ENCODE measurements at places on chromosomes 2 and 18.

DNA sequence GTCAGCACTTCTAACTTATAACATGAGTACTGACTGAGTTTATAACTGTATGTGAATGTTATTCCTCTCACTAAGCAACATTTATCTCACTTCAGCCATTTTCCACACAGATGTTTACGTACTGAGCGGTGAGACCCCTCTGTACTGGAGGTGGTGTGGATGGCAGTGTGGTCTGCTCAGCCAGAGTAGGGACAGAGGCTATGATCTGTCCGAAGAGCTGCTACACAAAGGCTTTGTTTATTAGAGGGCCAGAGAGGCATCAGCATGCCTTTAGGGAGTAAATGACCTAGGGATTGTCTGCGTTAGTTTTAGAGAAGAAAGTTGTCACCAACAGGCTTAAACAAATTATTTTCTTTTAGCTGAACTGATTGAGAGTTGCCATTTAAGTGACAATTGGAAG, 23.2 kb upstream of the TACR1 start:
- DNase-seq, result no peak

GRCh38 chr2:241355983-241356870, at the start of gene FARP2:
FARP2 (plus strand) TSS chr2:241356285; CDS start chr2:241373108, 16,823 bp downstream.
- peak; percentile 98 for DNase-seq

- no peak for DNase-seq
Measured at GRCh38 chr18:23994361-23994902, 20.1 kb upstream of the TTC39C start.

DNA sequence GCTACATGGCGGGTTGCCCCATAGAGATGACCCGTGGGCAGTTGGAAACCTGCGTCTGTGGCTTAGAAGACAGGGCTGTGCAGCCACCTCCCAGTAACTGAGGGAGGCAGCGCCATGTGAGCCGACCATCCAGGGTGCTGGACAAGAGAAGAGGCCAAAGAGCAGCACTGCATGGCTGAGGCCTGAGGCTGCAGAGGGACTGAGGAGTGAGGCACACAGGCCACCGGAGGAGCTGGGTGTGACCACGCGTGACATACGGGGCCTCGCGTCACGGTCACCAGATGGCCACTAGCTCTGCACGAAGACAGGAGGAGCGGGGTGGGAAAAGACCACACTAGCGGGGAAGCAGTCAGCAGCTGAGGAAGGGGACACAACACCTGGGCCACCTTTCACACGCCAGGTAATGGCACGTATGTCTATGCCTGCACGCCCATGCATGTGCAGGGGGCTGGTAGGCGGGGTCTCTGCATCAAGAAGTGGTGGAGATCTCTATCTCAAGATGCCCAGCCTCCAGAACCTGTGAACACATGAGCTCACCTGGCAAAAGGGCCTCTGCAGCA, 61.4 kb downstream of the NDUFA10 start:
- no peak for DNase-seq

GRCh38 chr2:6309415-6310255, 556.1 kb downstream of the CMPK2 start:
- no peak for DNase-seq

GRCh38 chr2:216991563-216991962, 131.7 kb upstream of the TNP1 start:
- DNase-seq, result no peak

DNA sequence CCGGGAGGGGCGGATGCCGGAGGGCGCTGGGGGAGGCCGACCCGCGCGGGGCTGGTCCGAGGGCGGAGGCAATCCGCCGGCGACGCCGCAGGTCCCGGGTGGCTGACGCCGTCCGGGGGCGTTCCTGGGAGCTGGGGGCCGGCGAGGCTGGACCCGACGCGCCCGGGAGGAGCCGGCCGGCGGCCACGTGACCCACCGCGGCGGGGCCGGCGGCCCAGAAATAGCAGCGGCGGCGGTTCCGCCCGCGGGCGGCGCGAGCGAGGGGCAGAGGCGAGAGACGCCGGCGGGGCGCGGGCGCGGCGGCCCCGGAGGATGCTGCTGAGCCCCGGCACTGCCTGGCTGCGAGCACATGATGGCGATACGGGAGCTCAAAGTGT, at the start of gene RAB31:
Gene RAB31 (plus strand): TSS at position 245 of the 377 bp plus-strand sequence. CDS start 105 bp downstream, at position 350.
- DNase-seq, result no peak

GRCh38 chr2:237818066-237818473, 19.5 kb downstream of the RBM44 start:
- no peak for DNase-seq

- DNase-seq, result no peak
Measured at GRCh38 chr2:46298522-46299353, 1.5 kb downstream of the EPAS1 start.

GRCh38 chr2:207048416-207048815, 109.1 kb downstream of the CPO start:
- no peak for DNase-seq

DNA sequence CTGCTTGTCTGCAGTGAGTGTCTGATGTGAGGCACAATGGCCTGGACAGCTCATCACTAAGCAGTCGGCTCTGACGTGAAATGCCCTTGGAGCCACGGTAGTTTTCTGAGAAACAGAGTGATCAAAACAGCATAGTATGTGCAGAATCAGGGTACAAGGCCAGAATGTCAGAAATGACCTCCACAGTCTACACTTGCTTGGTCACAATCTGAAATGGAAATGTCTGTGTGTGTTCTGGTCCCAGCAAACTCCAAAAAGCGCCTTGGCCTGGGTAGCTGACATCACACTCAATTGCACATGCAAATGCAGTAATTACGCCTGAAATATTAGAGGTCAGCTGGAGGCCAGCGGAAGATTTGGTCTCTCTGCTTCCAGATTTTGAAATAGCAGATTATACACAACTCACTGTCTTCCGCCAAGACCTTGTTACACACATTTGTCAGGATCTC, 95.4 kb downstream of the CTAGE1 start:
- DNase-seq, result no peak

DNA sequence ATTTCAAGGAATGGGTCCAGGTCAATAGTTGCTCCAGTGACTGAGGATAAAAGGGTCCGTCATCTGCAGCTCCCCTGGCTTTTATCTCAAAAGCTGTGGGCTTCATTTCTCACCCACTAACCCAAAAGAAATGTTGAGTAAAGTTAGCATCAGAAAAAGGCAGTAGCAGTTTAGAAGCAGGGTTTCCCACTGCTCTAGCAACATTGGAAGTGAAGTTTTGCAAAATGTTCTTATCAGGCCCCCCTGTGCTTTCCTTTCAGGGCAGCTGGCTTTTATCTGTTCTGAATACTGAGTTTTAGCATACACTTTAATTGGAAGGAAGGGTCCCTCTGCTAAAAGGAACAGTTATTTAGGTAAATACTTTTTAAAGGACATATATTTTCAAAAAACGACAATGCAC, 296.2 kb upstream of the RAB12 start:
- DNase-seq, result no peak

DNA sequence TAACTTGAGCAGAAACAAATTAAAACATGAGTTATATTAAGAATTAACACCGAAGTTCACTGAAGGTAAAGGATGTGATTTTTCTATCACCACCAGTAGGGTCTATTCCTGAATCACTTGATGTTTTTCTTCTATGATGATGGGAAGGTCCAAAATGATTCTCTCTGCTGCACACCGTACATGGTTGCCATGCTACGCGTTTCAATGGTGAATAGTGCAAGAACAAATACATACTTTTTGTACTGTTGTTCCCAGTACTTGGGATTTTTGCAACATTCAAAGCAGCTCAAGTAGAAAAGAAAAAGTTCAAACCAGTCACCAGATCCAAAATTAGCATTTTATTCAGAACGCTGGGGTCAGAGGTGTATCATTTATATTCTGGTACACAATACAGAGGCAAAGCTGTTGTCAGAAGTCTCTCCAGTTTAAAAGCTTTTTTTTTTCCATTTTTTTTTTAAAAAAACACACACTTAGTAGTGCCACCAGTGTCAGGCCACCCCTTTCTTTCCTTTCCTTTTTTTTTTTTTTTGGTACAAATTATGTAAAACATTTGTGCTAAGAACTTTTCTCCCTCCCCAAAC, 226.2 kb downstream of the CDH2 start:
- no peak for DNase-seq

DNA sequence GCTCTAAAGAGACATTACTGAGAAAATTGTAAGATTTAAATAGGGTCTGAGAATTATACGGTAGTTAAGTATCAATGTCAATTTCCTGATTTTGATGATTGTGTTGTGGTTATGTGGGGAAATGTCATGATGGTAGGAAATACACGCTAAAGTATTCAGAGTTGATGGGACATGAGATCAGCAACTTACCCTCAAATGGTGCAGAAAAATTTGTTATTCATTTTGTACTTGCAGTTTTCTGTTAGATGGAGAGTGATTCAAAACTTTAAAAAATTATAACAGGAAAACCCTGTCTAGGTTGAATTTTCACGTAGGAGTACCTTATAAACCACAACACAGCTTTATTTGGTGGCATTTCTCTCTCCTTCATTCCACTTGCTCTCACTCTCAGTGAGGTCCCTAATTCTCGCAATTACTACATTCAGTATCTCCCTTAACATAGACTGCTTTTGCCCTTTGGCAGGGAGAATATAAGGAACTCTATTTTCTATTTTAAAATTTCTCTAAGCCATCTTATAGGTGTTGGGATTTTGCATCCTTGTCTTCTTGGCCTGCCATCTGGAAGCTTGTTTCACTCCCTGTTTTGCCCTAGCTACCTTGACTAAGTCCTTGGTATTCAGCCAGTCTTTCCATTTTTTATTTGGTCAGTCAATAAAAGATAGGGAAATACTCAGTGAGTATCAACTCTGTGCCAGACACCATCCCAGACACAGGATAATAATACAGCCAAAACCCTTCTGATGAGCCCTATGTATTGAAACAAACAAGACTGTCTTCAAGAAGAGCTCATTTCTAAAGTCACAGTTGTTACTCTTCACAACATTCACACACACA, 550.6 kb upstream of the ACVR2A start:
- DNase-seq, result peak; percentile 3

GRCh38 chr2:8646731-8647461, 35.0 kb upstream of the ID2 start:
- no peak for DNase-seq

- peak; percentile 92 for DNase-seq
Measured at GRCh38 chr2:184004948-184005672, 593.2 kb upstream of the ZNF804A start.

- no peak for DNase-seq
Measured at GRCh38 chr2:22449696-22450095, 935.3 kb upstream of the KLHL29 start.

- DNase-seq, result no peak
Measured at GRCh38 chr2:44645937-44646336, 284.2 kb downstream of the CAMKMT start.

DNA sequence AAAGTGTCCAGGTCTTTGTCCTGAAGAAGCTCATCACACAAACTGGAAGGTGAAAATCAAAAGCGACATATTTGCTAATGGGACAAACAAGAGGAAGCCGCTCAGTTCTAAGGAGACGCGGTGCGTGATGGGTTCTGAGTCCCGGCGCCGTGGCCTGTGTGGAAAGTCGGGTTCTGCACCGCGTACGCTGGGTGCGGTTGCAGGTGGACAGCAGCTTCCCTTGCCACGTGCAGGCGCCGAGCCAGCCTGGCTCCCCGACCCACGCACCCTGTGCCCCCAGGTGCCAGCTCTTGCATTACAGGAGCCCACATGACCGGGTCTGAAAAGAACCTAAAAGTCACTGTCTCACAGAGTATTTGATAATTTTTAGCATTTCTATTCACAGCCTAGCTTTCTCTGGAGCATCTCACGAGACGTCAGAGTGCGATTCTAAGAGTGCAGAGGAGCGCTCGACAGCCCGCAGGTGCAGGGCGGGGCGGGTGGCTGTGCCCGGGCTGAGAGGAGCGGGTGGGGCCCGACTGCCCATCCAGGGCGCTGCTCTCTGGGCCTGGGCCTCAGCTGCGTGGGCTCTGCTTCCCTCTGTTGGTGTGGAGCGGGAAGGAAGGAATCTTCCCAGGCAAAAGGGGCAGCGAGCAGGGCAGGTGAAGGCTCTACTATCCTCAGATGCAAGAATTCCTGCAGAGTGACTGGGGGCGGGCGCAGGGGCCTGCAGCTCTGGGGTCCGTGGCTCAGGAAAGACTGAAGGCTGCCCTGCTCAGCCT, 39.4 kb downstream of the MYT1L start:
- peak; percentile 16 for DNase-seq

- no peak for DNase-seq
Measured at GRCh38 chr2:230669386-230669950, 43.2 kb upstream of the CAB39 start.

DNA sequence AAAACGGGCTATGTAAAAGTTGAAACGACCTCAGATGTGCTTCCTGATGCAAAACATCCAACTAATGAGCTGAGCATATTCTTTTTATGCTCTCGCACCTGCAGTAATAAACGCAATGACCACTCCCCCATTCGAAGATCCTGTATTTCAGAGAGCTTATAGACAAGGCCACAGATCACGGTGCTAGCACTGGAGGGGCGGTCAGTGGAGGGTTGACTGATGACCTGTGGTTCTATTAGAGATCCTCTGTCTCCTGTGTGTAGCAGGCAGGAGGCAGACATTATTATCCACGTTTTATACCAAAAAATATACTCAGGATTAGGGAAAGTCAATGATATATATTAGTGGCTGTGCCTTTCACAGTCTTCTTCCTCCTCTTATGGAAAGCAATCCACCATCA, 457.0 kb downstream of the CNTNAP5 start:
- no peak for DNase-seq

DNA sequence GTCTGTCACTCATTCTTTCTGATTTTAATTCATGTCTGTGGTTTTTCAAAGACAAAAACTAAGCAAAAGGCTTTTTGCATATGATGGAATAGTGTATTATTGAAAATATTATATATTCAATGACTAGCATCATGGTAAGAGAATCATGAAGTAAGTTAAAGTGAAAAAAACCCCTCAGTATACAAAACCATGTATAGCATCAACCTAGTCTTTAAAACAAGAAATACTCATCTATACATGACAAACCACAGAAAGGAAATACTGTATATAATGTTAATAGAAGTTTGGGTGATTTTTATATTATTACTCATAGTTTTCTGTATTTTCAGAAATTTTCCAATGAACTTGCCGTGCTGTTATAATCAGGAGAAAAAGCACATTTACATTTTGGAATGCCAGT, 38.0 kb upstream of the ODC1 start:
- no peak for DNase-seq

- DNase-seq, result no peak
Measured at GRCh38 chr2:75728614-75729419, 18.1 kb upstream of the GCFC2 start.

GRCh38 chr18:57666818-57667497, 45.3 kb upstream of the NARS1 start:
- no peak for DNase-seq

DNA sequence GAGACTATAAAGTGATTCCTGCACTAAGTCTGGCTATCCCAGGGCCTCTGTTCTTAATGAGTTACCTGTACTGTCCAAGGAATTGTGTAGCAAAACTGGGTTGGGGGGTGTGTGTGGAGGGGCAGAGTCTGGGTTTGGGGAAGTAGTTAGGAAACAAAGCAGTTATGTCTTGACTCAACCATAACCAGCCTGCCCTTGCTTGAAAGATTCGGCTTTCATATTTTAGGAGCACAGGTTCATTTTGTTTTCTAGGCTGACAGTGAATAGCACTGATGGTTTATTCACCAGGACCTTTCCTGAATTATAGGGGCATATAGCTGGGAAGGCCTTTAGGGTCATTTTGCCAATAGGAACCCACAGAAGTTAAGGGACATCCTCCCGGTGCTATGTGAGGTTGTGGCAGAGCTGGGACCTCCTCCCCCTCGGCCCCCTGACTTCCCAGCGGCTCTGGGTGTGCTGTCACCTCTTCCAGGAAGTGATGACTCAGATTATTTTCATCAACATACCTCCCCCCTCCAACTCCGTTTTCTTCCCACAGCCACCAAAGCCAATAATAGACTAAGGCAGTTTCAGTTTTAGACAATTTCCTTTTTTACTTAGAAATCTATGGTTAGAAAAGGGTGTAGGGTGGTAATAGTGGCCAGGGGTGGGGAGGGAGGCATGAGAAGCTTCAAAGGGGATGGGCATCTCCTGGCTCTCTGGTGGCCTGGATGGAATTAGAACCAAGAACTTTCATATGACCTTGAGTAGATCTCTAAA, 44.8 kb downstream of the SETBP1 start:
- DNase-seq, result no peak

All from NCI-H446 treated with DMSO at 0.1 percent for 48 hours (cell line).